ENCODE measurements at places on chromosomes 1 and 21.

DNA sequence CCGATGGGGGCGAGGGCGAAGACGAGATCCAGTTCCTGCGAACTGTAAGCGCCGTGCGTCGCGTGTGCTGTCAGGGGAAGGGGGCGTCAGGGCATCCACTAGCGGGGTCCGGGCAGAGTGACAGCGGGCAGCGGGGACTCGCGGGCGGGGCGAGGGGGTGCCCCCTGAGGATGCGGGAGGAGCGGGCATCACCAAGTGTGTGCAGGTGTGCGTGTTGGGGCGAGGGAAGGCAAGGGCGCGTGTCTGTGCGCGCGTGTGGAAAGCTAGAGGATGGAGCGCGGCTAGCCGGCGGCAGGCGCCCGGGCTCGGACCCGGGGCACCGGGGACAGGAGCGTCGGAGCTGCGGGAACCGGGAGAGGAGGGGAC is 525 bp downstream of the RYR2 start:
- no peak for DNase-seq

DNA sequence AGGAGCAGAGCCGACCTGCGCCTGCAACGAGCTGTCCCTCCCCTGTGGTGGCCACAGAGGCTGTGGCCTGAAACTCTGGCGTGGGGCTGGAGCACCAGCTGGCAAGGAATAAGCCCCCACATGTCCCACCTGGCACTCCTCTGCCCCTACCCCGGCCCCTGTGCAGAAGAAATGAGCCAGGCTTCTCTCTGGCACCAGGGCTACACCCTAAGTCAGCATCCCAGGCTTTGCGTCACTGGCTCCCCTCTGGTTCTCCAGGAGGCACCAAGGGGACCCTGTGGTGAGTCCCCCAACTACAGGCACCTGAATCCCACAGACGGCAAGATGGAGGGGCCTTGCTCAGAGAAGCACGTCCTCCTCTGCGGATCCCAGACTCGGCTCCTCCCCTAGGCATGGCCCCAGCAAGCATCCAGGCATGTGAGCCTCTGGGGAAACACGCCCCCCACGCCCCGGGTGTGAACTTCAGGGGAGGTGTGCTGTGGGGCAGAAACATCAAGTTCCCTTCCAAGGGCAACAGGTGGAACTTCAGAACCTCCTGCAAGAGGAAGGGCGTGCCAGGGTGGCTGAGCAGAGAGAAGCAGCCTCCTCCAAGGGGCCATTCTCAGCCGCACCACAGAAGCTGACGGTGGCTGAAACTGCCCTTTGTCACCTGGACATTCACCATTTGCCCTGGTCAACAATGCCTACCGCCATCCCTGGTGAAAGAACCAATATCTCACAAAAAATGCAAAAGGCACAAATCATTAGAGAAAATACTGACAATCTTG is 2.9 kb downstream of the KRTAP10-7 start:
- no peak for DNase-seq

DNA sequence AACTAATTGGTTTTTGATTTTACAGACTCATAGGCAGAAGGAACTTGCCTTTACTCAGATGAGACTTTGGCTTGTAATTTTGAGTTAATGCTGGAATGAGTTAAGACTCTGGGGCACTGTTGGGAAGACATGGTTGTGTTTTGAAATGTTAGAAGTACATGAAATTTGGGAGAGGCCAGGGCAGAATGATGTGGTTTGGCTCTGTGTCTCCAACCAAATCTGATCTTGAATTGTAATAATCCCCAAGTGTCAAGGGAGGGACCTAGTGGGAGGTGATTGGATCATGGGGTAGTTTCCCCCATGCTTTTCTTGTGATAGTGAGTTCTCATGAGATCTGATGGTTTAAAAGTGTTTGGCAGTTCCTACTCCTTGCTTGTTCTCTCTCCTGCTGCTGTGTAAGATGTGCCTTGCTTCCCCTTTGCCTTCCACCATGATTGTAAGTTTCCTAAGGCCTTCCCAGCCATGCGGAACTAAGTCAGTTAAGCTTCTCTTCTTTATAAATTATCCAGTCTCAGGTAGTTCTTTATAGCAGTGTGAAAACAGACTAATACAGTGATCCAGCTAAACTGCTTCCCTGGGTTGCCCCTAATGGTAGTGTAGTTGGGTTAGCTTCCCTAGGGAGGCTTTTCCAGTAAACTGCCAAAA is 10.2 kb downstream of the CPT2 start:
- DNase-seq = no peak

- no peak for DNase-seq
Measured at GRCh38 chr1:153790313-153790965, 15.2 kb downstream of the SLC27A3 start.

DNA sequence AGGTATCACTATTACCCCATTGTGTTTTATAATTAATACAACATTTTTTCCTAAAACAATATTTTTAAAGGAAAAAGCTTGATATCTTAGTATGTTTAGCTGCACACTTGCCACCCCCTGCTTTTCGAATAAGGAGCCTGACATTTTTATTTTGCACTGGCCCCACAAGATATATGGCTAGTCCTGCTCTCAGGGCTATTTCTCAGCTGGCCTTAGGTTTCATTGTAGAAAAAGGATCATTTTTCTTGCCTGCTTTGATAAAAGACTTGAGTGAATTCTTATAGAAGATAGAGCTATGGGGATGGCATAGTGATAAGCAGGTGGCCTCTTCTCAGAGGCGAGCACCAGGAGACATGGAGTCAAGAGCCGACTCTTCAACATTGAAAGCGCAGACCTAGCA is 167.0 kb downstream of the FAM78B start:
- DNase-seq = no peak

DNA sequence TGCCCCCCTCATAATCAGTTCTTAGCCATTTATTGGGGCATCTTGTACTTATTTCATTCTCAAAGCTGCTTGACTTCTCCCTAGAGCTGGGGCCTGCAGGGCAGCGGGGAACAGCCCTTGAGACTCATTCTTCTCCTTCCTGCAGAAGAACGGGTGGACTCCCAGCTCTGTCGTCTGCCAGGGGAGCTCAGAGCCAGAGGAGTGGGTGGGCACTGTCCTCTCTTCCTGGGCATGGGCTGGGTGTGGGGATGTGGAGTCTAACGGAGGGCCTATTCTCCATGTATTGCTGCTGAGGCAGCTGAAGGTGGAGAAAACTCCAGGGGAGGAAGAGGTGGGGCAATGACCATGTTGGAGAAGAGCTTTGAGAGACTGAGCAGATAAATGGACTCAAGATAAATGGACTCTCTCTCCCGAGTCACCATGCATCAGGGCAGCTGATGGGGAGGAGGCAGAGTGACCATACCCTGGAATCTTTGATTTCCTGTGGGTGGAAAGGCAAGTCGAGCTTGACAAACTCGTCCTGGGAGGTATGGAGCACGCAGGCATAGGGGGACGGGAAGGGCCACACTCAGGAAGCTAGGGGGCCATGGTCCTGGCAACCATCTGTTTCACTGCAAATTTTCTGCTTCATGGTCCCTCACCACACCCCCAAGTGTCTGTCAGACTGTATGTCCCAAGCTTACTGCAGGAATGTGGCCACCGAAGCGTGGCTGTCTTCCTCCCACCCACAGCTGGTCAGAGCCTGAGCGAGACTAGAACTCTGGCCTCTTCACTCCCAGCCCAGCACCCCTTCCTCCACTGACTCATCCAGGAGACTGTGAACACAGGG is 56.9 kb upstream of the ATP2B4 start:
- no peak for DNase-seq

DNA sequence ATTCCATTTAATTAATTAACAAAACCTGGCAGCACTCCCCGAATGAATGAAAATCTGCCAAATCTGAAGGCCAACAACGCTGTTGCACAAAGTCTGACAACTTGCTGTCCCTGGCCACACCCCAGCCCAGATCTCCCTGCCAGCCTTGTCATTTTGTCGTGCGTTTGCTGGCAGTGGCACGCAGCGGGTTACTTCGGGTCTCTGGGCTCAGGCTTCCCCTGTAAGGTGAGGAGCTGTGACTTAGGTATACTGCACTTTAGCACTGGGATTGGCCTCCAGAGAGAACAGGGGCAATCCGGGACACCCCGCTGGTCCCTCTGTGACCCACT is 34.3 kb upstream of the SIM2 start:
- DNase-seq = no peak

DNA sequence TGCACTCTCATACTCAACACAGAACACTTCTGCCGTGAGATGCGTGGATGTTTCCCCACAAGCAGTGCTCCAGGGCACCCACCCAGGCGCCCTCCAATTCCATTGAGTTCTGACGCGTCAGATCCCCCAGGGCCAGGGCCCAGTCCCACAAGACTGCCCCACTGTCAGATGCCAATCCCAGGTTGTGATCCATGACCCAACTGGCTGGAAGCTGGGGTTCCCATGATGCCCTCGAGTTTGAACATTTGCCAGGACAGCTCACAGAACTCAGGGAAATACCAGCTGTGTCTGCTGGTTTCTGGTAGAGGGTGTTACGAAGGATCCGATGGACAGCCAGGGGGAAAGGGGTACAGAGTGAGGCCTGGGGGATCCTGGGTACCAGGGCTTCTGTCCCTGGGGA is 58.4 kb downstream of the AGPAT3 start:
- DNase-seq = no peak

- no peak for DNase-seq
Measured at GRCh38 chr1:94955767-94956632, 29.1 kb upstream of the CNN3 start.

GRCh38 chr1:7552402-7552801 is 218.7 kb upstream of the VAMP3 start:
- no peak for DNase-seq

GRCh38 chr1:155241841-155242264 is 13.4 kb downstream of the ENTREP3 start:
- DNase-seq = no peak

GRCh38 chr21:45990741-45991605 is 9.4 kb downstream of the COL6A1 start:
- DNase-seq = no peak
